ENCODE measurements at places on chromosomes 4 and X.

GRCh38 chrX:139192386-139192961 is 338.1 kb upstream of the F9 start:
- no peak for DNase-seq

DNA sequence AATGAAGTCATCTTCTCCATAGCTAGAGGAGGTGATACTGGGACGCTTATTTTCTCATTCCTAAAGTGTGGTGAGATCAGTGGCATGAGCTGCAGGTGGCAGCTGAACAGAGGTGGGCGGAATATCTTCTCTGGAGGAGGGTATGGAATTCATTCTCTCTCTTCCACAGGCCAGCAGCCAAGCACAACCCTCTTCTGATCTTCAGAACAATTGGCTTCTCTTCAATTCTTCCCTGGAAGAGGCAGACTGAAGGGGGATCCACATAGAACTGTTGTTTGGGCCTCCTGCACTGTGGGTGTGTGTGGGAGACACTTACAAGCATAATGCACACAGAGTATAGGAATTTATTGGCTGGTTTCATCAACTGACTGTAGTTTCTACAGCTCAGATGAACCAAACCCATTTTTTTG is 180.4 kb upstream of the RASGEF1B start:
- no peak for DNase-seq

DNA sequence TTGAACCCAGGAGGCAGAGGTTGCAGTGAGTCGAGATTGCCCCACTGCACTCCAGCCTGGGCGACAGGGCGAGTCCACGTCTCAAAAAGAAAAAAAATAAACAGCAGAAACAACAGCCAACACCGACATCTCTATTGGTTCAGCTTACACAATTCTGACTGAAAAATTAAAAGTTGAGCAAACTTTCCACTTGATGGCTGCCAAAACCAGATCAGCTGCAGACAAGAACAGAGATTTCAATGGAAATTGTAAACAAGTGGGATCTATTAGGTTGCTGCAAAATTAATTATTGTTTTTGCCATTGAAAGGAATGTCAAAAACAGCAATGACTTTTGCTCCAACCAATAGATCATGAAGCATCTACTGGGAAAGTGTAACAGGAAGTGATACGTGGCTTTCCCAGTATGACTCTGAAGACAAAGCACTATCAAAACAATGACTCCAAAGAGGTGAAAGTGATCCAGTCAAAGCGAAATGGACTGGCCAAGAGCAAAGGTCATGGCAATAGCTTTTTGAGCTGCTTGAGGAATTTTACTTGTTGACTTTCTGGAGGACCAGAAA is 26.3 kb downstream of the UPF3B start:
- DNase-seq = no peak

DNA sequence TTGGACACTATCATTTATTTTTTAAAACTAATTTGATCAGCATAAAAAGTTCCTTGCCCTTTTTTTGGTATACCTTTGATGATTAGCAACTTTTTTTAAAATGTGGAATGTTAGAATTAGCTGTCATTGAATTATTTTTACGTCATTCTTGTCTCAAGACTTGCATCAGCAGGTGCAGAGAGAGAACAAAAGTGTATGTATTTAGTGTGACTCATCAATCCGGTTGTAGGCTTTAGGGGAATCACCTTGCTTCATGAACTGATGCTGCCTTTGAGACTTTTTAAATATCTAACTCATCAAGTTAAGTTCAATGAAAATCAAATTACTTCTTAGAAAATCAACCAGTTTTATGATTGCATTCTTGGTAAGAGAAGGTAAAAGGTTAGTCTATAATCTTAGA is 125.1 kb downstream of the ARX start:
- peak; percentile 1 for DNase-seq

GRCh38 chr4:188021548-188022249 is 26.1 kb downstream of the ZFP42 start:
- DNase-seq = no peak

DNA sequence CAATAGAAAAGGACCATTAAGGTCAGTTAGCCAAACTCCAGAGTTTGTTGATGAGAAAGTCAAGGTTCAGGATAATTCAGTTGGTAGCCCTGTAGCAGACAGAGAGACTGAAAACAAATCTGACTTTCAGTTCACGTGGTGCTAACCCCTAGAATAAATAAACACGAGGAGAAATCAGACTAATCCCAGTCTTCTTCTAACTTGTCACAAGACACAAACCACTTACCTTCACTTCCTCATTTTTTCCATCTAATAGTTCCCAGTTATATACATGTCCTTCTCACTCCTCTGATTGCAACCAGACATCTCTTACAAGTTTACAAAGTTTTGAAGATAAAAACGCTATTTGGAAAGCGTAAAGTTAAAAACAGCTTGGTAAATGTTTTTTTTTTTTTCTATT is 7.7 kb downstream of the TLR7 start:
- DNase-seq = no peak

- DNase-seq = no peak
Observed at GRCh38 chr4:30870513-30870912, 150.3 kb downstream of the PCDH7 start.

DNA sequence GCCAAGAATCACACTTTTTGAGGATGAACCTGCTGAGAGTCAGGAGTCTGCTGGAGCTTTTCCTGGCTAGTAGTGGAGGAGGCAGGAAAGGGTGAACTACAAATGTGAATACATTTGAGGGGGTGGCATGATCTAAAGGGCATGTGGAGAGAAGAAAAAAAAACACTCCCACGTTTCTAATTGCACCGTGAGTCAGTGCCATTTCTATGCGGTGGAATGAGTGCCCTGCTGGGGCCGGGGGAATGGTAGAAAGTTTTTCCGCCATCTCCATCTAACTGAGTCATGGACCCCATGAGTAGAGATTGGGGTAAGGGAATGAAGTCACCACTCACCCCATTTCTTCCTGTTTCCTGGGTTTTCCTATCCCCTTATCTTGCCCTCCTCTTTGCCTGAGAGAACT is 19.8 kb downstream of the BEX3 start:
- no peak for DNase-seq

- no peak for DNase-seq
Observed at GRCh38 chr4:185457136-185457535, 14.4 kb downstream of the CCDC110 start.

DNA sequence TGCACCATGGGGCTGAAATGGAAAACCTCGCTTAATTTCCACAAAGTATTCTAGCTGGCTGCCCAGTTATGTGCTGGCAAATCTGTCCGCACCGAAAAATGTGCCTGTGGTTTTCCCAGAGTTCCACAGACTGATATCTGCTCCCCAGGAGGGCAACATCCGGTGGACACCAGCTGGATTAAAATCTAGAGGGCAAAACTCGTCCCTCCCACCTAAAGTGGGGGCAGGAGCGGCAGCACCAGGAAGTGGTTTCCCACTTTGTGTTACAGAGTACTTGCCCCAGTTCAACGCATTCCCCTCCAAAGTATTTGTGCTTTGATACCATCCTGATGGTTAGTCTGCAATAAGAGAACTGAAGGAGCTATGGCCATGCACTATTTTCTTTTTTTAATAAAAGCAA is 187.6 kb downstream of the TSPAN5 start:
- no peak for DNase-seq
